ENCODE measurements at places on chromosomes 2 and 18. TPM values are rescaled to one million over a fixed set of nuclear protein-coding genes. Genes with fewer than 3 reads are reported as not detected.

GRCh38 chr2:85611705-85612587 is at the start of gene C2orf68:
Gene C2orf68, minus strand, starts transcription at chr2:85612066. Its CDS starts 82 bp downstream, at chr2:85611984.
- DNase-seq, result peak; percentile 59

DNA sequence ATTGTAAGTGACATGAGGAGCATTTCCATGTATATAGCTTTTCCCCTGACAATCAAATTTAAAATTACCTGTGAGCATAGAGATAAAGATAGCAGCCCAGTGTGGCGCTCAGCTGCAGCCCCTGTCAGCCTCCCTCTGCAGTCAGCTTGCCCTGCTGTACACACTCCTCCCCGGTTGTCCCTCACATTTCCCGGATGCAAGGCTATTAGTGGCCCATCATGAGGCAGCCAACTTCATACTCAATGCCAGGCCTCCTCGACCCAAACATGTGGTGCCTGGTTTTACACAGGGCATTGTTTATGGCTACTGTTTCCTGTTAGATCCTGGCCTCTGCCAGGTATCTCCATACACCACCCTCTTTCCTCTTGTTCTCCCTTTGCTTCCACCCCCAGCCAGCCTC is 116.1 kb upstream of the SH3BP4 start:
- DNase-seq, result no peak

DNA sequence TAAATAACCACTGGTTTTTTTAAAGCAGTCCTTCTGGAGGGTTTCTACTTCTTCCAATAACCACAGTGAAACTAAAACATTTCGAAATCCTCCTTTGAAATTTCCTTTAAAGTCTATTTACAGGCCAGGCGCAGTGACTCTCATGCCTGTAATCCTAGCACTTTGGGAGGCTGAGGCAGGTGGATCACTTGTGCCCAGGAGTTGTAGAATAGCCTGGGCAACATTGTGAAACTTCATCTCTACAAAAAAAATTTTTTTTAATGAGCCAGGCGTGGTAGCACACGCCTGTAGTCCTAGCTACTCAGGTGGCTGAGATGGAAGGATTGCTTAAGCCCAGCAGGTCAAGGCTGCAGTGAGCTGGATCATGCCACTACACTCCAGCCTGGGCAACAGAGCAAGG is 15.2 kb downstream of the KIDINS220 start:
- peak; percentile 52 for DNase-seq

GRP gene
- not detected for total RNA-seq

- no peak for DNase-seq
Observed at GRCh38 chr18:10398571-10398970, 55.9 kb upstream of the APCDD1 start.

- DNase-seq, result peak; percentile 58
Observed at GRCh38 chr2:203583084-203583695, 48.1 kb upstream of the RAPH1 start.

RANBP2 gene
- total RNA-seq, result 56.1 TPM

GRCh38 chr2:82834893-82835292 is 1624.2 kb downstream of the SUCLG1 start:
- DNase-seq, result no peak

DNA sequence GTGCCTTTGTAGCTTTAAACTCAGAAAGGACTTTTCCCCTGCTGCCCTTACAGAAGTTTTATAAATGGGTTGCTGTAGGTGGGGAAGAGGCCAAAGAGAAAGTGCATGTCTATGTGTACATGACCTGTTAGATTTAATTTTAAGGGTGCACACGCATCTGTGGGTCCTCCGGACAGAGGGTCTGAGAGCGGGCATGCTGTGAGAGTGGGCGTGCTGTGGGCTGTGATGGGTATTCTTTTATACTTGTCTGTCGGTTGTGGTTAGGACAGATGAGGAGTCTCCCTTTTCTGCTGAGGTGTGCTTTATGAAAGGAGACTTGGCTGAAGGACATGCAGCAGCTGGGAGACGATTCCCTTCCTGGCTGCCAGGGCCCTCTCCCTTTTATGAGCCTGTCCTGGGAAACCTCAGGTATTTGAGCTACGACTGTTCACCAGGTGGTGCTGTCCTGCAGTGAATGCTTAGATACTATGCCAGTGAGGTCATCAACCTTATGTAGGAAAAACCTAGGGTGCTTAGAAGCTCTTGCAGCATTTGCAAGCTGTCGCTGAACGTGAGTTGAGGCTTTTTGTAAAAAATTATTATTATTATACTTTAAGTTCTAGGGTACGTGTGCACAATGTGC is 67.5 kb downstream of the TANC1 start:
- peak; percentile 84 for DNase-seq

RAD51AP2 gene
- 0.13 TPM for total RNA-seq

Data from bronchial epithelial cell (primary cell).